Activated CD8-positive, alpha-beta T cell treated with anti-CD3 and anti-CD28 coated beads, Interleukin-2, amount 10 ng/mL, durations not matched to agents 7 days and 5 days (primary cell): ENCODE measurements at places on chromosomes 2 and 18.

- DNase-seq, result no peak
Observed at GRCh38 chr2:7419814-7420311, 502.7 kb downstream of the RNF144A start.

DNA sequence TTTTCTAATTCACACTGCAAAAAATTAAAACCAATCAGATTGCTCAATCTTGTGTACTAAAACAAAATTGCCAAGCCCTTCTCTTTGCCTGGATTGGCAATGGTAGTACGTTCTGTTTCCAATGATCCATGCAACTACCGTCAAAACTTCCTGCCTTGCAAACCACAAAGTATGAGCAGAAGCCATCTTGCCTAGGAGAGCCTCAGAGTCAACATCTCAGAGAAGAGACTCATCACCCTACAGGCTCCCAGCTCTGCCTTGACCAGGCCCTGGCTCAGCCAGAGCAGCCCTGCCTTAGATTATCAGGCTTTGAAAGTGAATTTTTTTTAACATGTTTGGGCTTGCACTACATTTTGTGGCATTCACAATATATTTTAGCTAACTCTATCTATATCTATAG is 574.1 kb downstream of the SATB2 start:
- DNase-seq, result no peak

DNA sequence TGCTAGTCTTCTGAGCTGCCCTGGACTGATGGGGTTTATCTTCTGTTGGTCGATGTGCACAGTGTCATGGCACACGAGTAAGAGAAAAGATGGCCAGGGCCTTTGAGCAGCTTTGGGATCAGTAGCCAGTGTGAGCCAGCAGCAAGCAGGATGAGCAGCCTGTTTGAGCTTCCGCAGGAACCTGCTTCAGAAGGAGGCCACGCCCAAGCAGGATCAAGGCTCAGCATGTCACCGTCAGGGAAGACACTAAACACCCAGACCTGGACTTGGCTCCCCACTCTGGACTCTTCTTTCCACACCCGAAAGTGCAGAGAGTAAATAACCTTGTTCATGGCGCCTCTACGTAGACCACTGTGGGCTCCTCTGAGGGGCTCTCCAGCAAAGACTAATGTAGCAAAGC is 25.2 kb upstream of the ASB1 start:
- DNase-seq, result no peak

DNA sequence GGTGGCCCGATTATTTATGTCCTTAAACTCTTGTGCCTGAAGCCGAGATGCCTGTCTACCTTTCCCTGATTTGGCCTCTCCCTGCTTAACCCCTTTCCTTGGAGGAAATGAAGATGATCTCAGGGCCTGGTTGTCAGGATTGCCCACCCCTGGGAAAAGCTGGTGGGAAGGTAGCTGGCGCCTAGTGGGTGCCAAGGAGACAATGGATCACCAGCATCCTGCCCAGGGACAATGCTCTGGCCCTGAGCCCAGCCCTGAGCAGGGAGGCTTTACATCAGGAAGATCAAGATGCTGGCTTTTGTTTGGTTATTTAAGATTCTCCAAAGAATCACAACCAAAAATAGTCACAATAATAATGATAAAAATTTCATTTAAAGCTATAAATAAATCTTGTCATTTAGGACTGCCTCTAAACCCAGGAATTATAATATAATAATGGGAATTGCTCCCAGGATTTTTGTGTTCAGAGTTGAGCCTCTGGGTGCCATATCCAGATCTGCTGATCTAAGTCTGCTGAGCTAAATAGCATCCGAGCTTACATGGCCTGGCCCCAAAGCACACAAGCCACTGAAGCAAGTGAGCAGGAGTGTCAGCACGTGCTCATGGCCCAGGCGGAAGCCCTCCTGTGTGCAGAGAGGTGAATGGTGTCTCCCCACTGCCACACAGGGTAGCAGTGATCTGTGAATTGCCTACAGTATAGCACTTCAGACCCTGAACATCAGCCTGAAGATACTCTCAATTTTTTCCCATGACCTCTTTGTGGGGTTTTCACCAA is 57.8 kb upstream of the MAP3K20 start:
- no peak for DNase-seq

- DNase-seq, result no peak
Observed at GRCh38 chr18:27695052-27695451, 481.9 kb downstream of the CDH2 start.

- DNase-seq, result no peak
Observed at GRCh38 chr2:46256563-46257142, 40.6 kb upstream of the EPAS1 start.
